Activated CD8-positive, alpha-beta memory T cell treated with anti-CD3 and anti-CD28 coated beads for 24 hours (primary cell): ENCODE measurements at places on chromosomes 5 and 9.

- DNase-seq = peak; percentile 78
Measured at GRCh38 chr9:84315278-84315877, 25.2 kb downstream of the SLC28A3 start.

GRCh38 chr9:95508242-95508967 lies 8.4 kb downstream of the PTCH1 start:
- peak; percentile 70 for DNase-seq

DNA sequence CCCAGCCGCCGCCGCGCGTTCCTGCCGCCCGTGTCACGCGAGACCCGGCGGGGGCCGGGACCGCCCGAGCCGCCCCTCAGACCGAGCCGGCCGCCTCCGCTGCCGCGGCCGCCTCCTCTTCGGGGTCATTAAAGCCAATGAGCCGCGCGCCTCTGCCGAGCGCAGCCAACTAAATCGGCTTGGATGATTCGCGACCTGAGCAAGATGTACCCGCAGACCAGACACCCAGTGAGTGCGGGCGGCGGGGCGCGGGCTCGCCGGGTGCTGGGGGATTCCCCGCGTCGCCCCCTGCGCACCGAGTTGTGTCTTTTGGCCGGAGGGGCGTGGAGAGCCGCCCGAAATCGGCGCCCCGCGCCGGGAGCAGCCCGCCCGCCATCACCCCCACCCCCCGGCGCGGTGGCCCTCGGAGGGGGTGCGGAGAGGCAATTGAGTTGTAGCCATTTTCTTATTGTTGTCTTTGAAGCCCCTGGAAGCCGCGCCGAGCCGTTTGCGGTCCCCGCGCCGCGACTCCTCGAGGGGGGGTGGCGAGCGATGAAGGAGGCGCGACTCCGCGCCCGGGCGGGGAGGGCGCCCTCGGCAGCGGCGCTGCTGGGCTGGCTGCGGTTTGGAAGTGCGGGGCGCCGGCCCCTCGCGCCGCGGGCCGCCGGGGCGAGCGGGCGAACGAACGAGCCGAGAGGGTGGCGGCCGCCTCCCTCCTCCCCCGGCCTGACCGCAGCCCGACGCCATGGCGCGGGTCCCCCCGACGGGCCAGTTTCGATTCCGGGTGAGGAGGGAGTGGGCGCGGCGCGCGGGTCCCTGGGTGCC lies 1.0 kb downstream of the TLE4 start:
- peak; percentile 82 for DNase-seq

DNA sequence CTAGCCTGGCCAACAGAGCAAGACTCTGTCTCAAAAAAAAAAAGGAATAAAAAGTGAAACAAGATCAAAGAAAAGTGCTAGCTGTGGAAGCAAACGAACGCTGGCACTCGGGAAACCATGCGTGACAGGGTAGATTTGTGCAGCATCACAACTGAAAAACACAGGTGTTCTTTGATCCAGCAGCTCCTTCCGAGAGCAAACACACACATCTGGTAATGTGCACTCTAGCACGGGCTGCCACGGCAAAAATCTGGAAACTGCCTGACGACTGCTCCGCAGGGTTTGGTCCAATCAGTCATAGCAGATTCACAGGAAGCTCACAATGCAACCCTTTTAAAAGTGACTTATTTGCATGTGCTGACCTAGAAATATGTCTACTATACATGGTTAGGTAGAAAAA lies 80.0 kb downstream of the SYK start:
- DNase-seq = peak; percentile 40

GRCh38 chr5:112097768-112098167 lies 321.3 kb downstream of the EPB41L4A start:
- DNase-seq = no peak

DNA sequence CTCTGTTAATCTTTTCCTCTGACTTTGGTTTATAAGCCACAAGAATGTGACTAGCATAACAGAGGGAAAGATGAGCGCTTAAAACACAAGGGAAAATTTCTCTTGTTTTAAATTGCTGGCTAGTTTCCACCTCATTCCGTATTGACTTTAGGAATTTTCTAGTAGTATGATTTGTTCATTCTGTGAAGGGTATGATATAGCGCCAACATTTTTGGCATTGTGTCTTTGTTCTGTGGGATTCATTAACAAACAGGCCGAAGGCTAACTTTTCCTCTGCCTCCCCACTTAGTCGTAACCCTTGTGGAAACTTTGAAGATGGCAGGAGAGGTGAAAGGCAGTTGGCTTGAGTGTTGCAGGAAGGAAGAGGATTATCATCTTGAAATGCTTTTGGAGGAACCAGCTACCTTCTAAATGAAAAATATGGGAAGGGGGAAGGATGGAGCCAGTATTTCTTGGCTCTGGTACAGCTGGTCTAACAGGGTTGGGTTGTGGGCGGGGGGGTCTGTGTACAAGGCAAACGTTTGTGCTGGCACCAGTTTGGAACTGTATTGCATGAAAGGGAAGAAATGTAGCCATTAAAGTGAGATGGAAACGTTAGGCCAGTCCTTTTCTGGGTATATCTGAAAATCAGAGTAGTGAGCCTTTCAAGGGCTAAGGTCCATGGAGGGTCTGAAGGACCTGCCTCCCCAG lies 21.5 kb upstream of the DMRT2 start:
- DNase-seq = no peak

DNA sequence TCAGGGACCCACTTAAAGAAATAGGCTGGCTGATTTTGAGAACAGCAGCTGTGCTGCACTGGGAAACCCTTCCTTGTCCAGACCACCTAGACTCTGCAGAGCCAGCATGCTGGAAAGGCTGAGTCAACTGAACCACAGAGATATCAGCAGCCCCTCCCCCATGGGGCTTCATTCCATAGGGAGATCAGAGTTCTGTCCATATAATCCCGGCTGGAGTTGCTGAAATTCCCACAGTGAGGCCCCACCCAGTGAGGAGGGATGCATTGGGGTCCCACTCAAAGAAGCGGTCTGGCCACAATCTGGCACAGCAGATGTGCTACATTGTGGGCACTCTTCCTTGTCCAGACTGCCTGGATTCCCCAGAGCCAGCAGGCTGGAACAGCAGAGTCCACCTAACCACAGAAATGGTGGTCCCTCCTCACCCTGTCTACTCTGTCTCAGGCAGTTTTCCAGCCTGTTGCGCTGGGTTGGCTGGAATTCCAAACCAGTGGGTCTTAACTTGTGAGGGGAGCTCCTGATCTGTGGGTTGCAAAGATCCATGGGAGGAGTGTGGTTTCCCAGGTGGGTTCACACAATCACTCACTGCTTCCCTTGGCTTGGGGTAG lies 127.1 kb downstream of the RNF180 start:
- no peak for DNase-seq

- DNase-seq = no peak
Measured at GRCh38 chr5:168612996-168613395, 33.8 kb upstream of the PANK3 start.

DNA sequence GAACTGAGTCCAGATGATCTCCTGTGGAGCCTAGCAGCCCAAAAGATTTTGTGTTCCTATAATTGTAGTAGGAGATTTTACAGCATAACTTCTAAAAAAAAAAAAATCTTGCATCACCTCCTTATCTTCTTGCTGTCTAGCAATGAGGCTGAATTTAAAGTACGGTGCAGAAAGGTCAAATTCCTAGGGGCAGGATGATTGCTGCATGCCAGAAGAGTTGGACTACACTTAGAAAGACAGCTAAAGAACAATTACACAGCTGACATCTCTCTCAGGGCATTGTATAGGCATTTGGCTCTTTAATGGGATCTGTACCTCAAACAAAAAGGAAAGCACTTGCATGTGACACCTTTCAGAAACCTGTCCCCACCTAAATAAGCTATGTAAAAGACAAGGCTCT lies 443.2 kb downstream of the HCN1 start:
- no peak for DNase-seq

- DNase-seq = no peak
Measured at GRCh38 chr5:102289251-102289899, 6.7 kb downstream of the SLCO4C1 start.

DNA sequence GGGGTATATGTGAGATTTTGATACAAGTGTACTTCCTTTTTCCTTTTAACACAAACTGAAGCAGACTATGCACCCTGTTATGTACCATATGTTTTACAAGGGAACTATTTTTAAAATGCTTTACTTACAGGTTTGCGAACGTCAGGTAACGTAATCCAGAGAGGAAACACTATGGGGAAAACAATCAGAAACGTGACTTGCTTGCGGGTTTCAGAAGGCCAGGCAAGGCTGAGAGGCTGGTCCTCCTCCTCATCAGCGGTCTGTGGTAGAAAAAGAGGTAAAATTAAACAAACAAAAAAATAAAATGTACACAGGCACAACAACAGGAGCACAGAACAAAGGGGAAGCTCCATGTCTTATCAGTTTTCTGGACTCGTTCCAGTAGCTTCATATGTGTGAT lies 141.2 kb downstream of the ACER2 start:
- no peak for DNase-seq

GRCh38 chr9:92725266-92725545 lies 39.4 kb downstream of the BICD2 start:
- DNase-seq = peak; percentile 17

DNA sequence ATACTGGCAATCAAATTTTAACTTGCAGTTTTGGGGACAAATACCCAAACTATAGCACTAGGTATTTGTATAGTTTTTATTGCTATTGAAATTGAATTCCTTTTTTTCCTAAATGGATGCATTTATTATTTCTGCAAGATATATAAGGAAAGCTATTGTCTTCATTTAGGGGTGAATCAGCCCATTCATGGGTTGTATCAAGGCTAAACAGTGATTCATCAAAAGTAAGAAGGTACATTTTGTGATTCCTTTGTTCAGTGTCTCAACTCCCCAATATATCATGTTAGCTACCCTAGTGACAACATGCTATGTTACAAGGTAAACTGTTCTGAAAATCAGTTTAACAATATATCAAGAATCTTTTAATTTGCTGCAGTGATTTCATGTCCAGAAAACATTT lies 185.7 kb downstream of the PLK2 start:
- DNase-seq = no peak

DNA sequence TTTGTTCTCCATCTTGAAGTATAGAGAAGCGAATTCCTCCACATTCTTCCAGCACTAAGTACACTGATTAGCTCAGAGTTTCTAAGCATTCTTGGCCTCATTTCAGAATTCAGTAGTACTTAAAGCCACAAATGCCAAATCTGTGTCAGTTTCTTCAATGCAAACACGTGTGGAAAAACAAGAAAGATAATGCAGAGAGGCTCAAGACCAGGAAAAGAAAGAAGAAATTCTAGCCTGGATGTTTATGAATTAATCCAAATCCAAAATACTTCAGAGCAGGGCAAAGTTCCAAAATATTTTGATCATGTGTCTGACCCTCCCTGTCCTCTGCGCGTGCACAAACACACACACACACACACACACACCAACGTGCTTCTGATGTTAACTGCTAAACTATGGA lies 457.6 kb downstream of the SLCO4C1 start:
- DNase-seq = no peak
